H1 (cell line): ENCODE measurements at places on chromosomes 5 and 9.

- DNase-seq: no peak
Measured at GRCh38 chr5:88396751-88397281, 128.2 kb upstream of the TMEM161B start.

DNA sequence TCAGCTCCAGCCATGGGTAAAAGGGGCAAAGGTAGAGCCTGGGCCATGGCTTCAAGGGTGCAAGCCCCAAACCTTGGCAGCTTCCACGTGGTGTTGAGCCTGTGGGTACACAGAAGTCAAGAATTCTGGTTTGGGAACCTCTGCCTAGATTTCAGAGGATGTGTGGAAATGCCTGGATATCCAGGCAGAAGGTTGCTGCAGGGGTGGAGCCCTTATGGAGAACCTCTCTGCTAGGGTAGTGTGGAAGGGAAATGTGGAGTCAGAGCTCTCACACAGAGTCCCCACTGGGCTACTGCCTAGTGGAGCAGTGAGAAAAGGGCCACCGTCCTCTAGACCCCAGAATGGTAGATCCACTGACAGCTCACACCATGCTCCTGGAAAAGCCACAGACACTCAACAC is 117.1 kb downstream of the NREP start:
- DNase-seq: no peak

- no peak for DNase-seq
Measured at GRCh38 chr9:134676361-134676760, 34.8 kb downstream of the COL5A1 start.

- no peak for DNase-seq
Measured at GRCh38 chr5:79048437-79048836, 21.0 kb downstream of the DMGDH start.

DNA sequence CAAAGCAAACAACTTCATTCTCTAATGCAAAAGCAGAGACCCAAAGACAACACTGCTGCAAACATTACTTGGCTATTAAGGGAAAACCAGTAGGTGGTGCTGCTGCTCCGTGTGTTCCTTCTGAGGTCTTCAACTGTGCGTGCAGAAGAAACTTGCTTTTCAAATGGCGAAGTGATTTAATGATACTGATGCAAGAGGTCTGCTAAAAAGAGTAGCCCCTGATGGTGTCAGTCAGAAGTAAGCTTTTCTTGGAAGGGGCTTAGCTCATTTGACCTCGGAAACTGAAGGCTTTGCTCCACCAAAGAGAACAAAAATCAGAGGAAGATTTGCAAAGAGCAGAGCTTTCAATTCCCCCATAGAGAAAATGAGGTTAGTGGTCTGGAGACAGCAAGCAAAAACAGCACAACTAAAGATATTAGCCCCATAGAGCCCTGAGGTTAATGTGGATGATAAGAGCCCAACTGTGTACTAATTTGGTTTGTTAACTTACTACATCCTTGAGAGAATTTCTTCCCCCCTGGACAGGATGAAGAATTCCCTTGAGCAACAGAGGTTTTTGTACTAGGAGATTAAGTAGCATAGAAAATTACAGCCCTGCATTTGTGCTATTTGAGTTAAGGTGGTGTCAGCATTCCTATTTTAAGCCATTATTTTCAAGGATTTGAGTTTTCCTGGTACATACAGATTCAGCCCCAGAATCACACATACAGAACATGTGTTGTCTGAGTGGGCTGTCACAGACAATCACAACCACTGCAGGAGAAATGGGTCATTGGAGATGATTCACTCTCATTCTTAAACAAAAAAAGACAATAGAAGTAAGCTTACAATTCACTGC is 153.2 kb upstream of the C9orf72 start:
- DNase-seq: peak; percentile 56

- no peak for DNase-seq
Measured at GRCh38 chr9:102514541-102514940, 480.6 kb upstream of the CYLC2 start.

- DNase-seq: no peak
Measured at GRCh38 chr5:156405988-156406387, 79.0 kb downstream of the SGCD start.

GRCh38 chr5:100505984-100506670 is 29.0 kb upstream of the FAM174A start:
- no peak for DNase-seq

DNA sequence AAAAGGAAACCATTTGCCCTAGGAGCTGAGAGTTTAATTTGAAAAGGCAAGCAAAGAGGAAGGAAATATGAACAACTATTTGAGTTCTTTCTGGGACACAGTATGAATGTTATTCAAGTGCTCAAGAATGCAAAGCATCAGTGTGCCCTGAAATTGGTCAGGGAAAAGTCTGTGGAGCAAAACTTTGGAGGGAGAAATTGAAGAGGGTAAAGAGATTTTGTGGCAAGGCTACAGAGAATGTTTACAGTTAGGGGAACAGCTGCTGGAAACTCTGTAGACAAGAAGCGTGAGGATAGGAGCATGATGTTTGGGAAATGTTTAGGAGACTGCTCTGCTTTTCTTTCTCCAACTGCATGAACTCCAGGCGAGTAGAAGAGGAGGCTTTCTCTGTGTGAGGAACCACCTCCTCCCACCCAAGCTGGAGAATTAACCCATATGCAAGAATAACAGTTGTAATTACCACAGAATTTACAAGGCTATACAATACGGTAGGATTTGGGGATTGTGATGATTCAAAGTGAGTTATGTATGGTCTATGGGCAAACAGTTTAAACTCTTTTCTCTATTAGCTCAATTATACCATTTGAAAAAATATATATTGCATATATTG is 75.4 kb upstream of the IL7R start:
- DNase-seq: no peak

DNA sequence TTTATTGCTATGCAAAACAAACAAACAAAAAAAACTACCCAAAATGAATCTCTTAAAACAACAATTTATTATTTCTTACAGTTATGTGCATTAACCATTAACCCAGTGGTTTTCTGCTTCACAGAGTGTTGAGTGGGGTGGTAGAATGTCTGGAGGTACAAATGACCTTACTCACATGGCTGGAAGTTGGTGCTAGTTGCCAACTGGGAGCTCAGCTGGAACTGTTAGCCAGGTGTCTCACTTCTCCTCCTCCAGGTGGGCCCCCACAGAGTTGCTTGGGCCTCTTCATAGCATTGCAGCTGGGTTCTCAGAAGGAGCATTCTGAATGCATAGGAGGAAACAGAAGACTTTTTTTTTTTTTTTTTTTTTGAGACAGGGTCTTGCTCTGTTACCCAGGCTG is 10.5 kb upstream of the B4GALT1 start:
- DNase-seq: no peak

GRCh38 chr9:5631026-5631425 is 2.1 kb downstream of the RIC1 start:
- DNase-seq: no peak

- no peak for DNase-seq
Measured at GRCh38 chr5:58201922-58202648, 257.8 kb downstream of the PLK2 start.
